ENCODE measurements at places on chromosomes 1 and 21.
A peak's percentile ranks its signal among the peaks of the same experiment; 100 is the strongest.

DNA sequence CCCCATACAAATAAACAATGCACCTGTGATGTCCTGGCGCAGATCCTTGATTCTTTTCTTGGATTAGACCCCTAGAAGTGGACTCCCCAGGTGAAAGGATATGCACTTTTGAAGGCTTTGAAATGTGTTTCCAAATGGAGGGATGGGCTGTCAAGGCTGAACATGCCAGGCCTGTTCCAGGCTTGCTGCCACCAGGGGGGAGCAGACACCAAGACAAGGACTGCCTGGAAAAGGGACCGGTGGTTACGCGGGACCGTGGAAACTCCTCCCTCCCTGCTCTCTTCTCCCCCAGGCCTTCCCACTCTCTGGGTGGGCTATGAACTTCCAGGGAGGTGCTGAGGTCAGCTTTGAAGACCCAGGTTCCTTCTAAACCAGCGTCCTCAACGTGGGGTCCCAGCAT is 12.7 kb downstream of the C1QB start:
- DNase-seq: peak; percentile 35

GRCh38 chr1:51344276-51344601 is 13.9 kb upstream of the TTC39A start:
- no peak for DNase-seq

DNA sequence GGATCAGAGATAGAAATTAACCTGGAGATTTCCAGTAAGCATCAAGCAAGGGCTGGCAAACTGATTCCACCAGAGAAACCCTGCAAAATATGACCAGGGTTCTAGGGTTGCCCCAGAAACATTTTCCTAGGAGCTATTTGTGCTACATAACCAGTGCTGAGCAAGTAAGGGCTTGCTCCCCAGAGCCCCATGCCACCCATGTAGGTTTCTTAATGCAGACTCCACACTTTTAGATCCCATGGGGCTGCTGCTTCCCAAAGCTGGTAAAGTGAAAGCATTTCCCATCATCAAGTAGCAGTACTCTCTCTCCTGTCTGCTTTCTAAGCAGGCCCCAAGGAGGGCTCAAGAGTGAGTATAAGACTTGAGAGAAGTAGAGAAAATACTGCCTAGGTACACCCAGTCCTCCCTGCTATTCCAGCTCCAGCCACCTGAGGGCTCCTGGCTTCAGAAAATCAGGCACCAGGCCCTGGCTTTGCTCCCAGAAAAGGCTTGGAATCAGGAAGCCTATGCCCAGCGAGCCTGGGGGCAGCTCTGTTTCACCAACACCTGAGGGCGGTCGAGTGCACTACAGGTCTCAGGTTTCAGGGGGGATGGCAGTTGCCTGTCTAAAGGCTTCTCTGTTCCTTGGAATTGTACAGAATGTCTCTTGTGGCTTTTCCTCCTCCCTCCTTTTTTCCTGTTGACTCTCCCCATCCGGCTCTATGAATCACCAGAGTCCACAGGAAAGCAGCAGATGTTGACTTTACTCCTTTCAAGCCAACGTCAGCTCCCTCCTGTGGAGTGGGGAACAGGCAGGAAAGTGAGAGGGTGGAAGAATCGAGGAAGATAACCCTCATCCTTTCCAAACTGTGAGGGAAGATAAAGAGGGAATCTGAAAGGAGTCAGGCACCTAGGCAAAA is 6.2 kb upstream of the ANKRD35 start:
- peak; percentile 88 for DNase-seq

DNA sequence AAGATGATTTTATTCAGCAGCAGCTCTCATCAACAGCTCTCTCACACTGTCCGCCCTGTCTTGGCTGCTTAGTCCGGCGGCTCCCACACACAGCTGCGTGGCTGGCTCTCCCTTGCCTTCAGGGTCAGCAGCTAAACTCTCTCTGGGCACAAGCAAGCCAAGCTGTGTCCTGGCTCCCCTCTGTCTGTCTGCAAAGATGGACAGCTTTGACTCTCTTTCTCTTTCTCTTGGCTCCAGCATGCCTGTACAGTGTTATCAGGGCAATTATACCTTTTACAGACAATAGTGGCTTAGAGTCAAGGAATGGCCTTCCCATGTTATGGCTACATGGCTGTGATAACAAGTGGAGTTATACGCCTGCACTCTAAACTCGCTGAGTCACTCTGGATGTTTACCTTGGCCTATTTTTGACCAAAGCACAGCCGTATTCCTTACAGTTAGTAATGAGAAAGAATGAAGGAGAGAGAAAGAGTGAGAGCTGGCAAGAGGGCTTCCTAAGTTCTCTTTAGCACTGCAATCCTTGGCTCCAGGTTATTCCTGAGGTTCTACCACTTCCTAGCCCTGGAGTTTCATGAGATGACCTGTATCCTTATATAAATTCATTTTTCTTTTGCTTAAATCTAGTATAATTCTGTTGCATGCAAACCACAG is 59.9 kb upstream of the ZSWIM5 start:
- peak; percentile 10 for DNase-seq

DNA sequence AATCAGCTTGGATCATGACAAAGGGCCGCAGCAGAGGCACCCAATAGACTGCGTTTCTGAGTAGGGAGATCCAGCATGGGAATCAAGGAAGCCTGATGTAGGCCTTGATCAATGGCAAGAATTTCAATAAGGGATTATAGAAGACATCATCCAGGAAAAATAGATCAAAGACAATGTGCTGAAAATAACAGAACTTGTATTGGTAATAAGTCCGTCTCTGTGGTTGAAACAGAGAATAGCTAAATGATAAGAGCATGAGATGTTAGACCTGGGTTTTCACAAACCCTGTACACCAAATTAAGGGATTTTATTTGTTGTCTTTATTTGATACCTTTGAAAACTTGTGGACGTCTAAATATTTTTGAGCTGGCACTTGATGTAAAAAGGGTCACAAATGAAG is 228.0 kb upstream of the SGIP1 start:
- DNase-seq: no peak

GRCh38 chr1:54238353-54239034 is 38.5 kb downstream of the MRPL37 start:
- DNase-seq: no peak

DNA sequence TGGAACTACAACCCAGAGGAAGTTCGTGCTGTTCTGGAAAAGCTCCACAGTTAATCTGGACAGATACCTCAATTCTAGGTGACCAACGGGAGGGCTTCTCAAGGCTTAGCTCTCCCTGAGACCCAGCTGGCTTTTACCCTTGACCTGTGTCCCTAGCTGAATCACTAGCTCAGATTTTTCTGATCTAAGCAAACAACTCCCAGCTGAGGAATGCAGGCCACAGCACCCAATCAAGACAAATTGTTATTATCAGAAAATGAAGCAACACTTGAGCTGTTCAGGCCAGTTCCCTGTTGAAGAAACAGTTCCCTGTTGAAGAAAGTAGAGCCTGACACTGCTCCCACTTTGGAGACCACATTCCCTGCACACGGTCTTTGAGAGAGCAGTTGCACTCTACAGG is 16.0 kb downstream of the DIO1 start:
- DNase-seq: no peak

- no peak for DNase-seq
Observed at GRCh38 chr1:67250051-67250653, 57.5 kb upstream of the IL12RB2 start.

DNA sequence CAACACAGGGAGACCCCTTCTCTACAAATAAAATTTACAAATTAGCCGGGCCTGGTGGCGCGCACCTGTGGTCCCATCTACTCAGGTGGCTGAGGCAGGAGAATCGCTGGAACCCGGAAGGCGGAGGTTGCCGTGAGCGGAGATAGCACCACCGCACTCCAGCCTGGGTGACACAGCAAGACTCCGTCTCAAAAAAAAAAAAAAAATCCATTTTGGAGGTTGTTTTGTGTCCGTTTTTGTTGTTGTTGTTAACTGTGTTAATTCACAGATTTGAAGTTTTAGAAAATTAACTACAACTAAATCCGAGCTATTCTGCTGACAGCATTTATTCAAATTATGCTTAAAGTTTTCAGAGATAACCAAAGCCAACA is 618 bp downstream of the CLCC1 start:
- no peak for DNase-seq

DNA sequence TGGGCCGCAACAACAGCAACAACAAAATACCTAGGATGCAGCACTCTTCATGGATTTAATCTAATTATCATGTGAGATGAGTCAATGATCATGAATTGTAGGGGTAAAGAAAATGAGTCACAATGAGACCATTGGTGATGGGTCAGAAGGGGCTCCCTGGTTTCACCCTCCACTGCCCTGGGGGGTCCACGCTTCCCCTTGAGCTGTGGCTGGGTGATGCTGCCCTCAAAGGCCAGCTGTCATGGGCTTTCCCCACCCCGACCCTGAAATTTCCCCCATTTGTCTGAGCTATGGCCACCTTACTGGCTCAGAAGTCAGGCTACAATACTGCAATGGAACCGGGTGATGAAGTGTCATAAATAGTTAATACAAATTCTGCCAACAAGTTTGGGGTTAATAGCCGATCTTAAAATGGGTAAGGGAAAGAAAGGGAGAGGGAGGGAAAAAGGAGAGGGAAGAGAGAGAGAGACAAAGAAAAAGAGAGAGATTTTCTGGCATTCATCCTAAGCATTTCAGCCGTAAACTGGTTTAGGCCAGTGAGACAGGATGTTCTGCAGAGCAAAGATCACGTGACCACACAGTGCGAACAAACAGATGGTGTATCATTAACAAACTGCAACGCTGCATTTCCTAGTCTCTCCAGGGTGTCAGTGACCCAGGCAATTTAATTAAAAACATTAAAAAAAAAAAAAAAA is 143.4 kb upstream of the ERRFI1 start:
- no peak for DNase-seq

DNA sequence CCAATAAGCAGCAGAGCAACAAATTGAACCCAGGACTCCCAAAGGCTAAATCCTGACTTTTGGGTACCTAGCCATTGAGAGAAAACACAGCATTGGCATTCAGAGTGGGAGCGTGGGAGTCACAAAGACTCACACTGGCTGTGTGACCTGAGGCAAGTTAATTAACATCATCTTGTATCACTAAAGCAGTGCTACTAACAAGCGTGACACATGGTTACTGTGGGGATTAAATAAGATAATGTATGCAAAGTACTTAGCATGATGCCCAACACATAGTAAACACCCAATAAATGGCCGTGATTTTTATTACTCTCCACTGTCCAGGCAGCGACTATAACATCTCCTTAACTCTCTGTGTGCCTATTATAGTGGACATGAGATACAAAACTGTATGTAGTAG is 73.3 kb downstream of the CD34 start:
- DNase-seq: no peak

- DNase-seq: no peak
Observed at GRCh38 chr1:187504779-187505178, 676.0 kb downstream of the PLA2G4A start.

- no peak for DNase-seq
Observed at GRCh38 chr1:98322966-98323365, 338.6 kb upstream of the SNX7 start.

GRCh38 chr21:45255381-45256020 is 32.2 kb downstream of the POFUT2 start:
- peak; percentile 12 for DNase-seq

DNA sequence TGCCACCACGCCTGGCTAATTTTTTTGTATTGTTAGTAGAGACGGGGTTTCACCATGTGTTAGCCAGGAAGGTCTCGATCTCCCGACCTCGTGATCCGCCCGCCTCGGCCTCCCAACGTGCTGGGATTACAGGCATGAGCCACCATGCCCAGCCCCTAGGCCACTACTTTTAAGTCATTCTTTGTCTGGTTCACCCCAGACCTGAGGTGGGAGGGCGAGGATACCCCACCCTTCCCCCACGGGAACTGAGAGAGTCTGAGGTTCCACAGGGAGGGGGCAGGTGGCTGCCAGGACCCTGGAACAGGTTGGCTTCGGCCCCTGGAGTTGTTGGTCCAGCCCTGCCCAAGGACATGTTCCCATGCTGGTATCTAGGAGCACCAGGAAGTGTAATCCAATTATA is 7.7 kb upstream of the SDC3 start:
- no peak for DNase-seq

DNA sequence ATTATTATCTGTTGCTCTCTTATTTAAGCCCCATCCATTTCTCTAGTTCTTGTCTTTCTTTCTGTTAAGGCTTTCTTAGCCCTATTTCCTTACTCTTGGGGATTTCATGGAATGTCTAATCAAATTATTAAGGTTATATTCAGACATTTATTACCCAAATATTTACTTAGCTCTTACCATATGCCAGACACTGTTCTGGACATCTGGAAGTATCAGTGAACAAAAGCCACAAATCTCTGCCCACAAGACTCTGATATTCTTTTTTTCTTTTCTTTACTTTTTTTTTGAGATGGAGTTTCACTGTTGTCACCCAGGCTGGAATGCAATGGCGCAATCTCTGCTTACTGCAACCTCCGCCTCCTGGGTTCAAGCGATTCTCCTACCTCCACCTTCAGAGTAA is 74.3 kb upstream of the NBL1 start:
- DNase-seq: no peak

DNA sequence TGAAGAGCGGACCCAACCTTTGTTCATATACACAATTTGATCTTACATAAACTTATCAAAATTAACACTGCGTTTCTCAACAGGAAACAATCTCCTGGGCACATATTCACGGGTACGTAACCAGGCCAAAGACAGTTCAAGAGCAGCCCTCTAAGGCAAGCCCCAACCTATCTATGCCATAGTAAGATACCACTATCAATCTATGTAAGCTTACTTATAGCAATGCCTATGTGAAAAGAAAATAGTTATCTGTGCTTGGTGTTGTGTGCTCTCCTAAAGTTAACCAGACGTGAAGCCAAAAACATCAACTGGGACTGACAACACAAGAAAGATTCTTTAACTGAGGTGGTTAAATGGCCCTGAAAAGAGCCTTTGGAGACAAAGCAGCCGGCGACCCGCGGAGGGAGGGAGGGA is 49.4 kb upstream of the BOLA1 start:
- DNase-seq: no peak

DNA sequence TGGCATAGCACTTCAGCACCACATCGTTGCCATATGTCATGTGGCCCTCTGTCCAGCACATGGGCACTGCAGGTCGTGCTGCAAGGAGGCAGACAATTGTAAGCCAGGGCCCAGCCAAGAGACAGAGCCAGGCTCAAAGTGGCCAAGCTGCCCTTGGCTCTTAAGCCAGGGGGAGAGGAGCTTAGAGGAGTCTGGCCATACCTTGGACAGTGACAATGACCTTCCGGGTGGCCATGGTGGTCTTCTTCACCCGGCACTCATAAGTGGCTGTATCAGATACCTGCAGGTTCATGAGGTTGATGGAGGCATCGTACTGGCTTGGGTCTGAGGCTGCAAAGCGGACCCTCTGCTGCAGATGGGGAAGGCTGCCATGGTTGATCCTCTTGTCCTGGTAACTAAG is 4.6 kb downstream of the VSIG8 start:
- DNase-seq: no peak
